Thymus (tissue), 14 donors: ENCODE measurements at places on chromosomes 5 and 9.

DNA sequence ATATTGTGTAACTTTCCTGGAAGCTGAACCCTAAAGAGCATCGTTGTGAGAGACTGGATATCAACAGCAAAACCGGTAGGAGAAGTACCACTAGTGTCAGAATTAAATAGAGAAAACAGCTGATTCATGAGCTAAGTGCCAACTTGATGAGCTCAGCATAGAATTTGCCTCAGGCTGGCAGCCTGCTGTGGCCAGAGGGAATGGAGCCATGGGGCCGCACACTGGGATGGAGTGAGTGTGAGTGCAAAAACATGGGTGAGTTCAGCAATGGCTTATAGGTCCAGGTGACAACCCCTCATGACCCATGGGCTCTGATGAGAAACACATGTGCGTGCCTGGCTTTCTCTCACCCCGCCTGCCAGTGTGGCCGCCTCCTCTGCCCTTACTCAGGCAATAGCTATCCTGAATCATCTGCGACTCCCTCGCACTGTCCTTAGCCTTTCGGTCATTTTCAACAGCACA, 25.4 kb downstream of the ADAMTS16 start:
- DNase-seq: no peak

DNA sequence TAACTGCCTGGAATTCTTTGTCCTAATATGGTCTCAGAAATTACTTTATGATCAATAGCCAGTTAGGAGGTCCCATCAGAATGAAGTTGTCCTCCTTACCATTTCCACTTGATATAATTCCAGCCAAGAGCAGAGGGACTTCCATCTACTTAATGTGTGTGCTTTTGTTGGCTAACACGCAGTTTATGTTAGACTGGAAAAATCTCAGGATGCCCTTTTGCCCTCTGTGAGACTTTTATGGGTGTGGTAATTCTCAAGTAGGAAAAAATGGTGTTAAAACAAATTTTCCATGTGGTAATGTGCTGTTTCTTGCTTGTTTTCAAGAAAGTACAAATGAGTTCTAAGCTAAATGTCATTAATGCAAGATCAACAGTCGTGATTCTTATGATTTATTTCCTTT, 327.1 kb downstream of the MTRR start:
- no peak for DNase-seq

GRCh38 chr9:124973807-124974206, 32.9 kb upstream of the GOLGA1 start:
- no peak for DNase-seq

DNA sequence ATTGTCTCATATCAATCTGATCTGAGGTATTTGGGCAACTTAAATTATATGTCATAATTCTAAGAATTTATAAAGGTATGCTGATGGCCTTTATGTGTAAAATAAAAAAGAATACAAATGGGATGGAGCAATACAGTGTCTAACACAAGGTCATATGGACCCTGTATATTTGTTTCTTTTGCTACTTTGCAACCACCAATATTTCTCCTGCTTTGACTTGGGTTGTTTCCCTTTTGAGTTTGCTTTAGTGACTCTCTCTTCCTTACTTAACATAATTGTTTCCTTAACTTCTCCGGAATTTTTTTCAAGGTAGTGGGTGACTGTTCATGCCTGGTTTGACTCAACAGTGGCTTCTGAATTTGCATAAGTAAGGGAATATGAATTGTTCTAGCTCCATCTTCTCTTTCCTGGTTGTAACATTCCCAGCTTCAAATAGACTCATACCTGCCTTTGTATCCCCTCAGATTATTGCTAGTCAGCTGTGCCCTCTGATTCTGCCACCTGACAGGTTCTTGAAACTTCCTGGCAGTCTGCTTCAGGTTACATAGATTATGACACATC, 30.2 kb upstream of the ANXA1 start:
- no peak for DNase-seq

- no peak for DNase-seq
These were observed 2.9 kb downstream of the TTC23L start for GRCh38 chr5:34841816-34842215.

- DNase-seq: no peak
These were observed 68.7 kb upstream of the CTSL start for GRCh38 chr9:87657190-87657589.

DNA sequence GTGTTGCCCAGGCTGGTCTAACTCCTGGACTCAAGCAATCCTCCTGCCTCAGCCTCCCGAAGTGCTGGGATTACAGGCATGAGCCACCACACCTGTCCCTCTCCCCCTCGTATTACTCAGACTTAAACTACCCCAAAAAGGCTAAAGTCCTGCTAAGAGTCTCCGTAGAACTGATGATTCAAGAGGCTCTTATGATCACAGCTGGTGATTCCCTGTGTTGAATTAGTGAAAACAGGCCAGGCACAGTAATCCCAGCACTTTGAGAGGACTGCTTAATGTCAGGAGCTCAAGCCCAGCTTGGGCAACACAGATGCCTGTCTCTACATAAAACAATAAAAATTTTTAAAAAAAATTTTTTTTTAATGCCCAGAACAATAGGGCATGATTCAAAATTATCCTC, 9.2 kb downstream of the CDC26 start:
- DNase-seq: no peak

GRCh38 chr9:112315331-112316257, 17.8 kb downstream of the PTBP3 start:
- DNase-seq: no peak

- no peak for DNase-seq
These were observed 89.8 kb downstream of the NREP start for GRCh38 chr5:111667128-111667736.

GRCh38 chr5:27845248-27845647, 806.9 kb upstream of the CDH9 start:
- no peak for DNase-seq

DNA sequence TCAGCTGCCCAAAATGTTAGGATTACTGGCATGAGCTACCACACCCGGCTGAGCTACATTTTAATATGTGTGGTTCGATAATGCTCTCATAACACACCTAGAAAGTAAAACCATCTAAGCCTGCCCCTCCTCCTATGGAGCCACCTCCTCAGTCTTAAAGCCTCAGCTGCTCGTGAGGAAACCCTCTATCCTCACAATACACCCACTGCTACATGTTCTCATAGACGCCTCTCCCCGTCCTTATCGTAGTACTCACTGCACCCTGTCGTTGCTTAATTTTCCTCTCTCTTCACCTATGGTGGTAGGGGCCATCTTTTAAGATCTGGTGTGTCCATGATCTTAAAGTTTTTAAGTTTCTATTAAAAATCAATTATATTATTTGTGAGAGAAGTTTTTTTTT, 72.9 kb downstream of the RCL1 start:
- no peak for DNase-seq
